IMR-90 (cell line): ENCODE measurements at places on chromosomes 7 and 10. TPM values are rescaled to one million over a fixed set of nuclear protein-coding genes. Genes with fewer than 3 reads are reported as not detected.
A peak's percentile ranks its signal among the peaks of the same experiment; 100 is the strongest.

GRCh38 chr10:21749788-21750187, 215.8 kb downstream of the MLLT10 start:
- H3K4me1 ChIP-seq = no peaks in the 10 kb centered on the region
- peak; percentile 12 for DNase-seq
- no peaks in the 10 kb centered on the region for H3K27me3 ChIP-seq

DNA sequence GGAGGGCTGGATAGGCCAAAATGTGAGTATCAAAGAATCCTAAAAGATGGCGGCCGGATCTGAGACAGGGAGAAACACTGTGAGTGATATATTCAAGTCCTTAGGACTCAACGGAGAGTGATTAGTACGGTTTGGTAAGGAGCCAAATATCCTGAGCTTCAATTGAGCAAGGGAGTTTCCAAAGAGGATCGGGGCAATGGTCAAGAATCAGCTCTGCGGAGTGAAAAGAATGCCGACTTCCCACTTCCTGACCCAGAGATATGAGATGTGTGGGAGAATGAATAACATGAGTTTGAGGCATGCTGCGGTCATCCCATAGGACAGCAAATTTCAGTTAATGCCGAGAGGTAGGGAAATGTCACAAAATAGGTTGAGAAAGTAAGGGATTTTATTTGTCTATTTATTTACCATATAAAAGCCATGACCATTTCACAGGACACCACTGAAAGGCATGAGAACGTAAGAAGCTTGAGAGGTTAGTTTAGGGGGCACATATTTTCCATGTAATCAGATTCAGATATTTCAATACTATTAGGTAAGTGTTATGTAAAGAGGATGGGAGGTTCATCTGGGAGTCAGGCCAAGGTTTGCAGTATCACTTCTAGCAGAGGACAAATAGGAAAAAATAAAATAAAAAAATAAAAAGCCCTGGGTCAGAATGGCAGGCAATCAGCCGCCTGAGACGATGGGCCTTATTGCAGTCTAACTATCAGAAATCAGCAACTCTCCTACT, 165.6 kb downstream of the HGF start:
- H3K4me1 ChIP-seq = peaks cover 8% of the 10 kb centered on the region
- no peak overlapping the region for H3K4me3 ChIP-seq
- DNase-seq = peak; percentile 99
- H3K27ac ChIP-seq = peak overlapping the region; percentile 3; the same call in 1 of the 2 replicates
- no peaks in the 10 kb centered on the region for H3K36me3 ChIP-seq
- H3K27me3 ChIP-seq = no peaks in the 10 kb centered on the region

GRCh38 chr7:150978126-150978789, at the start of gene KCNH2:
KCNH2 (minus strand) TSS chr7:150978321; CDS start chr7:150977913, 408 bp downstream.
- DNase-seq = no peak
- H3K27me3 ChIP-seq = peaks cover 55% of the 10 kb centered on the region
- H3K4me3 ChIP-seq = peak within 1 kb of the TSS; percentile 29; the same call in 1 of the 2 replicates
- no peak within 1 kb of the TSS for H3K27ac ChIP-seq
- no peaks in the 10 kb centered on the region for H3K36me3 ChIP-seq

GRCh38 chr7:155202106-155202871, 95.4 kb upstream of the INSIG1 start:
- no peak for DNase-seq
- no peaks in the 10 kb centered on the region for H3K36me3 ChIP-seq
- no peak overlapping the region for H3K4me3 ChIP-seq
- H3K27ac ChIP-seq = no peak overlapping the region
- peaks cover 5% of the 10 kb centered on the region; the same call in 1 of the 2 replicates for H3K4me1 ChIP-seq
- no peaks in the 10 kb centered on the region for H3K27me3 ChIP-seq

The DHX32 gene
- 27.8 and 35.0 TPM in 2 replicates for total RNA-seq

The SNX10 gene
- total RNA-seq = not detected in 2 replicates

The PDK4 gene
- total RNA-seq = under 0.01 TPM in 2 replicates

DNA sequence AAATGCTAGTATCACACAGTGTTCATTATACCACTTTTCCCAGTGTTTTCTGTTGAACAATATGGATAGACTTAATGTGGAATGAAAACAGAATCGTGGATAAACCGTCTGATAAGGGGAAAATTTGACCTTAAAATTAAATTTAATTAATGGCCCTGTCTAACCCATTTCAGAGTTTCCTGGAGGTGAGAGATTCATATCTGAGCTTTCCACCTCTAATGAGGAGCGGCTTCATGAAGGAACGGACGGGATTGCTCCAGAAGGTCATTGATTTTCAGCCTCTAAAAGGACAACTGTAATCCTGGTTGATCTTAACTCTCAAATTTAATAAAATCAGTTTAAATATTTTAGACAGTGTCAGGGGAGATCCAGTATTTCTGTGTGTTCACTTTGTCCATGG, 874.9 kb downstream of the GRID1 start:
- no peak for DNase-seq
- H3K36me3 ChIP-seq = no peaks in the 10 kb centered on the region
- H3K27me3 ChIP-seq = no peaks in the 10 kb centered on the region
- no peak overlapping the region for H3K4me3 ChIP-seq
- H3K27ac ChIP-seq = no peak overlapping the region

DNA sequence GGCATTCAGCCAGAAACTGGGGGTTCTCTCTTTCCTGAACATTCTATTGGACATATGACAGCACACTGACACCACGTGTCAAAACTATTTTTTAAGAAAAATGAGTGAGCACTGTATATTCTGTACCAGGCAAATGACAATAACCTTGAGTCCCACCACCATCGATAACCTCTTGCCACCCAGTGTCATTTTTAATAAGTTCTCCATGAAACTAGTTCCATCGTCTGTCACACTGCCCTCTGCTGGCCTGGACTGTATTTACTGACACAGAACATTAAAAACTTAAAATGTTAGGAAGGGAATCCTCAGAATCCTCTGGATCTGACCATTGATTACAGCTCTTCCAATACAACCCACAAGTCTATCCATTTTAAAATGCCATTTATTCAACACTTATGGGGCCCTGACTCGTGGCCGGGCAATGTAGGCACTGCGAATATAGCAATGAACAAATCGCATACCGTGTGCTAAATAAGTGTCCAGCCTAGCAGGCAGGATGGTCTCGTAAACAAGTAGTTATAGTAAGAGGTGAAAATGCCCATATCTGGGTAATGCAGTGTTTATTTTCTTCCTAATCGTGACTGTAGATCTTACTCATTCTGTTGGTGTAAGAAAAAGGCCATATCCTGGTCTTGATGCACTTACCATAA, 35.9 kb upstream of the CACNB2 start:
- H3K4me3 ChIP-seq = no peak overlapping the region
- no peak overlapping the region for H3K27ac ChIP-seq
- H3K27me3 ChIP-seq = peaks cover 32% of the 10 kb centered on the region
- DNase-seq = peak; percentile 43

The TFPI2 gene
- 48.9 and 53.6 TPM in 2 replicates for total RNA-seq

- no peak overlapping the region for H3K27ac ChIP-seq
- DNase-seq = no peak
- H3K4me3 ChIP-seq = no peak overlapping the region
Observed at GRCh38 chr10:74500026-74500704, 326.2 kb upstream of the KAT6B start.

- no peaks in the 10 kb centered on the region for H3K27me3 ChIP-seq
- H3K4me1 ChIP-seq = no peaks in the 10 kb centered on the region
- no peak overlapping the region for H3K27ac ChIP-seq
- H3K36me3 ChIP-seq = no peaks in the 10 kb centered on the region
Observed at GRCh38 chr7:156005202-156005691, 193.0 kb upstream of the SHH start.

The STMP1 gene
- total RNA-seq = 6.1 and 11.9 TPM in 2 replicates

DNA sequence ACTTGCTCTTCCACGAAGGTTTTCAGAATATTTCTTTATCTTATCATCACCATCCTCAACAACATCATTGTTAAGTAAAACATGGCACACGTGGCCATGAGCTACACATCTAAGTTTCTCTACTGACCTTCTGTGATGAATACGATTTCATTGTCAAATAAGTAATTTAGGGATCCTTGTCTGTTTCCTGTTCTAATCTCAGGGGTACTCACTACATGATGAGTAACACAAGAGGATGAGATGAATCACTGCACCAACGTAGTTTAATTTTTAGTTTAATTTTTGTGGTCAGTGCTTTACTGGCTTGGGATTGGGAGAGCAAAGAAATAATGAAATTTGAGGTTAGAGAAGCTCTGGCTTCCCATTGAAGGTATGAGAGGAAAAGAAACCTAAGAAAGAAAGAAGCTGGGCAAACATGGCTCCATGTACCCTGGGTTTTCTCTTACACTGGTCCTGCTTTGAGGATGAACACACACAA, 461.9 kb upstream of the KLF6 start:
- H3K27ac ChIP-seq = peak overlapping the region; percentile 87
- no peaks in the 10 kb centered on the region for H3K36me3 ChIP-seq
- H3K4me3 ChIP-seq = peak overlapping the region; percentile 48; the same call in 1 of the 2 replicates
- H3K27me3 ChIP-seq = no peaks in the 10 kb centered on the region
